GM13976 (cell line): ENCODE measurements at places on chromosomes 7 and 10.

- DNase-seq: no peak
These were observed 347.8 kb downstream of the NXPH1 start for GRCh38 chr7:8781166-8781565.

GRCh38 chr10:69218831-69219230 lies 1.3 kb upstream of the HKDC1 start:
- DNase-seq: no peak

- no peak for DNase-seq
These were observed 24.2 kb downstream of the SH2D4B start for GRCh38 chr10:80561950-80562349.

GRCh38 chr10:6314620-6315205 lies 112.0 kb downstream of the PFKFB3 start:
- DNase-seq: no peak

DNA sequence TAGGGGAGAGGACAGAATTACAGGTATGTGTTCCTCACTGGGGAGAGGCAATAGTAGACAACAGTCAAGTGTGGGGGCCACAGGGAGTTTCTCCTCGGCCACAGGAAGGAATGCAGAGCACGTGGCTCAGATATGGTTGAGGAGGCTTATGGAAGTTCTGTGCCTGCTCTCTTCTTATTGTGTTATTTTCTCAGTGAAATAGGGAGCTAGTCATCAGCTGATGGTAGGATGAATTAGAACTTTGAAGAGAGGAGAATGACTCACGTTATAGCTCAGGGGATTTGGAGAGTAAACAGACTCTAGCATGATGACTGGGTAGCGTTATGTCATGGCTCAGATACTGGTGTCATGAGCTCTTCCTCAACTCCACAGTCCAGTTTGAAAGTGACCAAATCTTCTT lies 308.3 kb upstream of the IGFBP3 start:
- no peak for DNase-seq

DNA sequence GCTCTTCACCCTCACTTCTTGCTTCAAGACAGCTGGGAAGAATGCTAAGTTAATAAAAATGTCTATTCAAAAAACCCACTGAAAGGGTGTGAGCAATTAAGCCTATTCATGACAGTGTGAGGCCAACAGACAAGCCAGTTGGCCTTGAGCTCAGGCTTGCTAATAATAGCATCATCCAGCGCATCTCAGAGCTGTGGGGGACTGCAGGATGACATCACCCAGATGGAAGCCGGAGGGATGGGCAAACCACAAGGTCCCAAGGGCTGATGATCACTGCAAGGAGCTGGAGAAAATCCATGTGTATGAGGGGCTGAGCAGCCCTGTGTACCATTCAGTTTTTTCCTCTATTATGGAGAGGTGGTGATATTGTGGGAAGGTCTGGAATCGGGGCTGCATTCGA lies 770.4 kb downstream of the TNS3 start:
- DNase-seq: no peak

DNA sequence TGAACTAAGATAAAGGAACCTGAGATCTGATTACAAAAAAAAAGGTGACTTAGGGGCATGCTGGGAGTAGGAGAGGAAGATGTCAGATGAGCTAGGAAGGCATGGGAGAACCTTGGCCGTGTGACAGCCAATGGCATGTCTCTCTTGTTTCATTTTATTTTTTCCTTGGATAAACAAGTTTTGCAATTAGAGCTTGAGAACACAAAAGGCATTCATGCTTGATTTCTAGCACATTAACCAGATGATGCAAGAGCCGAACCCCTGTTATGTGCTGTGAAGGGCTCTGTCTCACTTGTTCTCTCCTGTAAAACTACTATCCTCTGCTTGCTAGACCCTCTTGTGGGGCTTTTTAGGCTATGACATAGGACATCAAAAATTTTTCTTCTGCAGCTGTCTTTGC lies 134.3 kb upstream of the ASAH2 start:
- DNase-seq: no peak

DNA sequence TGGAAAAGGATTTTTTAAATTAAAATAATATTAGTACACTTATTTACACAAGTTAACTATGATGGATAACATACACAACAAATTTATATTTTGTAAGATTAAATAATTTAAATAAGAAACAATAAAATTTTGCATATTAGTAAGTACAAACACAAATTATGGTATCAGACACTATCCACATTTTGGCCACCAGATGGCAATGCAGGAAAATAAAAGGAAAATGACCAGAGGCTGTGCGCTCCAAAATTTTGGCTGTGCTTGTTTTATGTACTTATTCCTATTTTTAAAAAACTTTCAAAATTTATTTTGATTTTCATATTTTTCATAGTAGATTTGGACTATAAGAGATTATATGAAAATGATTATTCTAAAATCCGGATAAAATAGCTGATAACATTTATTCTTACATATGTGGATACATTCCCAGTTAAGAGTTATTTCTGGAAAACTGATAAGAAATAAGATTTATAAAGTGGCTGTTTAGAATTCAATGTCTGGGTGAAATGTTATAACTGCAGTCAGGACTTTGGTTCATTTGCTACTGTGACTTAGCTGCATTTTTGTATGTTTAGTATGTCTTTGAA lies 274.7 kb upstream of the HGF start:
- DNase-seq: peak; percentile 8

GRCh38 chr10:115710136-115710535 lies 562.9 kb downstream of the GFRA1 start:
- no peak for DNase-seq

GRCh38 chr10:20302033-20302432 lies 485.8 kb downstream of the PLXDC2 start:
- no peak for DNase-seq

DNA sequence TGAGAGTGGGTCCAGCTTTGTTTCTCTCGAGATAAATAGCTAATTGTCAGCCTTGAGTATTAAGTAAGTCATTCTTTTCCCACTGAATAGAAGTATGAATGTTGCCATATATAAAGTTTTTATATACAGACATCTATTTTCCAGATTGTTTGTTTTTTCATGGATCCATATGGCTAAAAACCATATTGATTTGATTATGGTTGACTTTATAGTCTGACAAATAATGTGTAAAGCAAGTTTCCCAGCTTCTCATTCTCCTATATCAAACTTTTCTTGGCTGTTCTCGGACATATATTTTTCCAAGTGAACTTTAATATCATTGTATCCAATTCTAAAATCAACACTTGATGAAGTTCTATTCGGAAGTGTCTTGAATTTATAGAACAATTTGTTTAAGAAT lies 352.4 kb upstream of the MEOX2 start:
- no peak for DNase-seq

- DNase-seq: no peak
These were observed 93.8 kb upstream of the GNA12 start for GRCh38 chr7:2937701-2938513.

DNA sequence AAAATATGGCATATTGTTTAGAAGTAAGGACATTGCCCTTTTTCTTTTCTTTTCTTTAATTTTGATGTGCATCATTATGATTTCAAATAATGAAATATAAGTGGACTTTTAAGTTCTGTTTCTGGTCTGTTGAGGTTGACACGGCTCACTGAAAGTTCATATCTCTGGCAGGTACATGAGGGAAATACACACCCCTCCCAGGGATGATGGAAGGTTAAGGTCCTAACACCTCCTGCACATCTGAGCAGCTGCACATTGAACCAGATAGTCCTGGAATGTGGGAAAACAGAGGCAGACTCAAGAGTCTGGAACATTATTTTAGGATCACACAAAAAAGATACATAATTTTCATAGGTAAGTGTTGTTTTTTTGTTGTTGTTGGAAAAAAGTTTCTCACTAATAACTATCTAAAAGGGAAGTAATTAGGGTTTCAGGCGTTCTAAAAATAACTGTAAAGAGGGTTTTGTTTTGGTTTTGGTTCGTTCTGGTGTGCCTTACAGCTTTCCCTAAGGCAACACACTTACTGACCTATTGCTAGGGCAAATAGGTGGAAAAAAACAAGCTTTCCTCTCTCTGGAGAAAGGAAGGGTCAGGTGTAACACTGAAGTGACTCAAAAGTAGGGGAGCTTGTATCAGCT lies 201.2 kb upstream of the PRKCQ start:
- peak; percentile 18 for DNase-seq

- DNase-seq: no peak
These were observed 21.5 kb downstream of the LAMB1 start for GRCh38 chr7:107981466-107981865.

GRCh38 chr10:78479467-78479866 lies 445.8 kb downstream of the RPS24 start:
- DNase-seq: no peak

DNA sequence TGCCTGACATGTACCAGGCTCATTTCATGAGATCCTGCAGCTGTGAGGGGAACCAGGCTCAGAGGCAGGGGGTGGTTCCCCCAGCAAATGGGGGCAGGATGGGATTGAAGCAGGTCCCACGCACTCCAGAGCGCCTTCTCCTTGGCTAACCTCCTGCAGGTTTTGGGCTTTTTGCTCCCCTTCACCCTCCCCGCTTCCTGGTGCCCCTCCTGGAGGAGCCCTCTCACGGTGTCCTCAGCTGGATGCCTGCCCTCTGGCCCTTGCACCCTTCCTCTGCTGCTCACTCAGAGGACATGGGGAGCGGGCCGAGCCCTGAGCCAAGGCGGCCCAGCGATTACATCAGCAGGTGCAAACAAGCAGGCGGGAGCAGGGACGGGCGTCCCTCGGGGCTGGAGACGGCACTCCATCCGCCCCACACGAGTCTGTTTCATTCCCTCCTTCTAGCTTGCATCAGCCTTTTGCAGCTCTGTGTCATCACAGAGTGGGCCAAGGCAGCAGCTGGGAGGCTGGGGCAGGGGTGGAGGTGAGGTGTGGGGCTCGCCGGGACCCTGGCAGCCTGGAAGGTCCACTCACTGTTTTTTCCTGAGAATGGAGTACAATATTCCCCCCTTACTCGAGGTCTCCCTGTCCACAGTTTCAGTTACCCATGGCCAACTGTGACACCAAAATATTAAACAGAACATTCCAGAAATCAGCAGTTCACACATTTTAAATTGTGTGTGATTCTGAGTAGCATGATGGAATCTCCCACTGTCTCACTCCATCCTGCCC lies 52.7 kb upstream of the SLC29A3 start:
- DNase-seq: no peak

DNA sequence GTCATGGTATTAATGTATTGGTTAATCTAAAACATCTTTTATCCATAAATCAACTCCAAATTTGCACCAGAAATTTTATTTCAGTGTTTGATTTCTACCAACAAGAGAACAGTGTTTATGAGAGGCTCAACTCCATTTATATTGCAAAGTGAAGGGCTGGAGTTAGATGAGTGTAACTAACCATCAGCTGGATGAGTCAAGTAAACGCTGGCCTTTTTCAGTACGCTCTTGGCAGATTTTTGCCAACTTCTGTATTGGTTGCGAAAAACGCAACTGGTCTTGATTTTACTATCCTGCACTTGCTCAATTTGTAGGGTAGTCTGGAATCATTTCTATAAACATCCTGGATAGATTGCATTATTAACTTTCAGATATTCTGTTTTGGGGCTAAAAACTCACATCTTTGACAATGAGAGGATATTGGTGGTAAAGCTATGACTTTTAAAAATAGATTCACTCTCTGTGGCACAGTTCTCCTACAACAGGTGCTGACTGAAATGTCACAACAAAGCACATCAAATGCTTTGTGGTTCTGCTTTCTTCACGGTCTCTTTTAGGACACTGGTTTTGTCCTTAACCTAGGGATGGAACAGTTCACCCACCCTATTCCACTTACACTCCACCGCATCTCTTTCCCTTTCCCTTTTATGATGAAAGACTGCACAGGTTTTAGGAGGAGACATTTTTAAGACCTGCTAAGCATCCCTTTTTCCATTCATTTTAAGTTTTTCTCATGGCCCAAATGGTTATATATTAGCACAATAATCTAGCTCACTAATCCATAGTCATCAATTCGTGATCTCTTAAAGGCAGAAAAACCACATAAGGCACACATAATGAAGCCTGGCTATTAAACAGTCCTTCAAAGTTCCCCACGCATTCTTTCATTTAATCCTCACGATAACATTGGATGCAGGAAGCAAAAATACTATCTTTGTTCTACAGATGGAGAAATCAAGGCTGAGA lies 12.8 kb downstream of the CACNA2D1 start:
- DNase-seq: no peak

DNA sequence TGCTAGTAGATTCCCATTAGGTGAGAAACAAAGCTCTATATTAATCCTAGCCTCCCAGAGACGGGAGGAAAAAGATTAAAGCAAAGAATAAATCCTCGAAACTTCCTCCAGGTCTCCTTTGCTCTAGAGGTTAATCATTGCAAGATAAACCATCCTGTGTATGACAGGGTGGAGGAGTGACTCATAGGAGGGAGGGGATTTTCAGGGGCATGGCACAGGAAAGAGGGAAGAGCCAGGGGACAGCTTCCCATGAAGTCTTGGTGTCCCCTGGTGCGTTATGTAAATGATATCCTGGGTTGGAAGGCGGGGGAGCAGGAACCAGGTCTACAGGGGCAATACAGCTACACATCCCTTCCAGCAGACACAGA lies 780 bp downstream of the CYP3A5 start:
- no peak for DNase-seq

DNA sequence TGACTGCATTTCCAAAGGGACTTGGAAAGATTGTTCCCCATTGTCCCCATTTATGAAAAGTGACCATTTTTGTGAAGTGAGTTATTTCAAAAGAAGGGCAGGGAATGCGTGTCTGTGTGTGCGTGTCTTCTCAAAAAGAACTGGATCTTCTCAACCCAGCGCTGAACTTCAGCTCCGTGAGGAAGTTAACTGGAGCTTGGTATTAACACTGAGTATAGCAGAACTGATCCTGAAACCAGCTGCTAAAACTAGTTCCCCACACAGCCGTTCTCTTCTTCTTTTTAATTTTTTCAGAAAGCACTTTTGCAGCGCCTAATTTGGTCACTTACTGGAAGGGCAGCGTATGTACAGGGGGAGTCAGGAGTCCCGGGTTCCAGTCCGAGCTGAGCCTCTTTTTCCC lies 45.8 kb upstream of the PLEKHA1 start:
- peak; percentile 47 for DNase-seq

GRCh38 chr7:79176859-79177477 lies 276.5 kb downstream of the MAGI2 start:
- DNase-seq: no peak

DNA sequence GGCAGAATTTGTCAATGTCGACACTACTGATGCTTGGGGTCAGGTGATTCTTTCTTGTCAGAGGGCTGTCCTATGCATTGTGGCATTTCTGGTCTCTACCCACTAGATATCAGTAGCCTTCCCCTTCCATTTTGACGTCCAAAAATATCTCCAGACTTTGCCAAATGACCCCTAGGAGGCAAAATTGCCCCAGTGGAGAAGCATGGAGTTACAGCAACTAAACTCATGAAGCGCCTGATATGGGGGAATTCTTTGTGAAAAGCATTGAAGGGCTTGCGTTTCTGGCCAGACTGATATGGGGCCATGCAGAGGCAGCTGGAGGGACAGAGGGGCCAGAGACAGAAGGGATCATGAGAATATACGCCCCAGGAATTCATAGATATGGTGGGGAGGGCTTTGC lies 43.6 kb downstream of the ADRB1 start:
- DNase-seq: no peak
